ENCODE measurements at places on chromosomes 6 and 20.

- no peak for DNase-seq
These were observed 113.1 kb downstream of the FYN start for GRCh38 chr6:111759836-111760785.

DNA sequence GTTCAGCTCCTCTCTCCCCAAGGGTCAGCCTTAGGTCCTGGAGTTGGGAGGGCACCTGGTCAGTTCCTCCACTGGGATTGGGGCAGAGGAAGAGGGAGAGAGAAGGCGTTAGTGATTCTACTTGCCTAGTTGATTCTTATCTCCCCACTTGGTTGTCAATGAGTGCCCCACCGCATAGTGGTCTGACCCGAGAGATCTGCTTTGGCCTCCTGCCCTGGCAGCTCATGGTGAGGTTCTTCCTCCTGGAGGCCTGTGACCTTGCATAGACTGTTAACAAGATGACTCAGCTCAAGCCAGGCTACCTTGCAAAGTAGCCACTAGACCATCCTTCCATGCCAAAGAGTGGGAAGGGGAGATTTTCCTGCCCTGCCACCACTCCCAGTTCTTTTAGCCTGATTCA is 160.6 kb downstream of the TMEM200A start:
- DNase-seq: no peak

GRCh38 chr20:45920462-45921336 is 8.7 kb upstream of the PLTP start:
- DNase-seq: no peak

GRCh38 chr20:56371977-56372376 is 13.2 kb downstream of the FAM210B start:
- DNase-seq: no peak

DNA sequence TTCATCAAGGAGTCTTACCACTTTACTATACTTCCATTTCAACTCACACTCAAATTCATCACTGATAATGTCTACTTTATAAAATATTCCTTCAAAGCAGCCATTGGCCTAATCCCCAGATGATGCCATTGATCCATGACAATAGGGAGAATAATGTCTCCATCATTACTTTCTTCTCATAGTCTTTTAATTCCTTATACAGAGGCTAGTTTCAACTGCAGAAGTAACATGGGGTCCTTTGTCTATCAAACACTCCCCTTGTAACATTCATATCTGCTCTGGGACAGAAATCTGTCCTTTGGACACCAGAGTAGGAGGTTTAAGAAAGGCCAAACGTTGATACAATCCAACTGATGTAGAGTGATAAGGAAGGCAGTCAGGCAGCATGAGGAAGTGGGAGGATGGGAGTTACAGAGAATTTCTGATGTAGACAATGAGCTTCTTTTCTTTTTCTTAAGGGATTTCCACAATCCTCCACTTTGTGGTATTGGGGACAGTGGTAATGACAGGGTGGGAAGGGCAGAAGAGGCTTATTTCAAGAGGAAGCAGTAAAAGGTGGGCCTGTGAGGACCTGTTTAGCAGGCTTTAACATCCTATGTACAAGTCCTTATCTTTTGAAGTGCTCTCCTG is 18.9 kb upstream of the HLA-DOA start:
- no peak for DNase-seq

DNA sequence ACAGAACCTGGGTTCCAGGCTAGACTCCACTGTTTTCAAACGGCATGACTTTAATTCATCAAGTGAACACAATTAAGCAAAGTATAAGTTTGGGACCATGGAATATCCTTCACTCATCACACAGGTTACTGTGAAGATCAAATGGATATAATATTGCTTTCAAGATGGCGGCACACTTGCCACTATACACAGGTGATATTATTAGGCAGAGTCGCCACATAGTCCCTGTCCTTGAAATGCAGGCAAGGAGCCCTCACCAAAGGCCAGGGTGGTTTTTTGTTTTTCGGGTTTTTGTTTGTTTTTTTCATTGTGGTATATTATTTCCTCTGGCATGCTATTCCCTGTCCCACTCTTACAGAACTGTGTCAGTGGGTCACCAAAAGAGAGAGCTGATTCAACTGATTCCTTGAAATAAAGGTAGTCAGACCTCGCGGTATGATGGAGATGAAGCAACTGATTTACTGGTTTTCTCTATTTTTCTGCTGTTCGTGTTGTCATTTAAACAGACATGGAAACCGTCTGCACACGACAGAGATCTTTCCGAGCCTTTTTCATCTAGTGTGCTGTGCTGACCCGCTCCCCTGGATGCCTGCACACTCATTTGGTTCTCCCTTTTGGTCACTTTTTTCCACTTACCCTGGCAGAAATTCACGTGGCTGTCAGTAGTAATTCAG is 29.7 kb downstream of the MYB start:
- no peak for DNase-seq
